ENCODE measurements at places on chromosomes 2 and 18. TPM values are rescaled to one million over a fixed set of nuclear protein-coding genes. Genes with fewer than 3 reads are reported as not detected.

KCNG2 gene
- 0.16 TPM for polyA plus RNA-seq

DNAH7 gene
- polyA plus RNA-seq = 0.13 TPM

TUBB8B gene
- polyA plus RNA-seq = not detected

AKAIN1 gene
- polyA plus RNA-seq = not detected

SLC4A5 gene
- 1.2 TPM for polyA plus RNA-seq

PTPN4 gene
- polyA plus RNA-seq = 18.0 TPM

EPB41L5 gene
- 8.8 TPM for polyA plus RNA-seq

LYPD6B gene
- 5.8 TPM for polyA plus RNA-seq

RTKN gene
- polyA plus RNA-seq = 4.3 TPM

DNA sequence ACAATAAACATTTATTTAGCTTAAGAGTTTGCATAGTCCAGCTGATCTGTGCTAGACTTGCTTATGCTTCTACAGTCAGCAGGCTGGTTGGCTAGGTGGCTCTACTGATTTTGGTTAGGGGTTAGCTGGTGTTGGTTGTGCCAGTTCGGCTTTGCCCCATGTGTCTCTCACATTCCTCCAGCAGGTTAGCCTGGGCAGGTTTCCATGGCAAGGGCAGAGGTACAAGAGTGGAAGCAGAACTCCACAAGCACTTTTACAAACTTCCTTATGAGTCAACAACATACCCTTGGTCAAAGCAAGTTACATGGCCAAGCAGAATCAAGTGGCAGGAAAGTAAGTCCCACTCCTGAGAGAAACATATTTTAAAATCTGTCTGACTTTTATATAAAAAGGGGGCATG lies 82.3 kb downstream of the SS18 start:
- H3K4me3 ChIP-seq = no peak overlapping the region
- H3K27me3 ChIP-seq = no peaks in the 10 kb centered on the region
- DNase-seq = no peak
- H3K27ac ChIP-seq = no peak overlapping the region
- no peaks in the 10 kb centered on the region for H3K36me3 ChIP-seq

DNA sequence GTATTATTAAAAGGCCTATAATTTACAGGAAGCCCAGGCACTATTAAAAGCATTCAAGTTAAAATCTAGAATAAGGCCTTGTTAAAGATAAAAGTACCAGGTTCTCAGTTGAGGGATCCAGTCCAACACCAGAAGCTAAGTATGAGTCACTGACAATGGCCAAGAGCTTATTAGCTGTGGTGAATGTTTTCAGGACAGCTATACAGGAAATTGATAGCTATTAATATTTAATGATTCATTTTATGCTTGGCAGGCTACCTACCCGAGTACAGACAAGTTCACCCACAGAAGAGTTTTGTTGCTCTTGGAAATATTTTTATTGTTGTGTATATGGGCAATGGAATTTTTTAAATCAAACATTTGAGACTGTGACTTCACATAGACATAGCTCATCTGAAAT lies 729.6 kb upstream of the ZNF804A start:
- no peak overlapping the region for H3K27ac ChIP-seq
- no peaks in the 10 kb centered on the region for H3K27me3 ChIP-seq
- no peaks in the 10 kb centered on the region for H3K36me3 ChIP-seq
- H3K4me3 ChIP-seq = no peak overlapping the region
- no peaks in the 10 kb centered on the region for H3K4me1 ChIP-seq
- no peak for DNase-seq

- no peaks in the 10 kb centered on the region for H3K36me3 ChIP-seq
- DNase-seq = no peak
- H3K4me1 ChIP-seq = no peaks in the 10 kb centered on the region
- H3K27me3 ChIP-seq = no peaks in the 10 kb centered on the region
- no peak overlapping the region for H3K4me3 ChIP-seq
Measured at GRCh38 chr2:70698847-70699246, 69.2 kb downstream of the ADD2 start.

DNA sequence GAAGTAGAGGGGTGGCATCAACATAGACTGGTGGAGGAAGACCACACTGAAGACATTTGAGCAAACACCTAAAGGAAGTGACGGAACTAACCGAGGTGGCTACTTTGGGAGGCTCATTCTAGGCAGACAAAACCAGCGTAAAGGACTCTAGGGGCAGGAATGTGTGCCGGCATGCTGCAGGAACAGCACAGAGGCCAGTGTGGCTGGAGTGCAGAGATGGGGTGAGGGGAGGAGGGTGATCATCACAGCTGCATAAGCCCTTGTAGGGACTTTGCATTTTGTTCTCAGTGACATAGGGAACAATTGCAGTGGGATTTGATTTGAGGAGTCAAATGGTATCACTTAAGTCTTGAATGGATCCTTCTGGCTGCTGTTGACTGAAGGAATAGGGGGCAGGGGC lies 253.5 kb downstream of the NCKAP5 start:
- no peak overlapping the region for H3K27ac ChIP-seq
- H3K27me3 ChIP-seq = no peaks in the 10 kb centered on the region
- H3K4me3 ChIP-seq = no peak overlapping the region

GRCh38 chr18:3495691-3496430 lies 45.9 kb downstream of the TGIF1 start:
- H3K27ac ChIP-seq = no peak overlapping the region
- H3K4me1 ChIP-seq = no peaks in the 10 kb centered on the region
- H3K4me3 ChIP-seq = no peak overlapping the region
- DNase-seq = no peak
- H3K36me3 ChIP-seq = no peaks in the 10 kb centered on the region

GRCh38 chr2:224793946-224794345 lies 77.8 kb upstream of the CCDC195 start:
- H3K4me1 ChIP-seq = no peaks in the 10 kb centered on the region
- no peak overlapping the region for H3K27ac ChIP-seq
- peaks cover 6% of the 10 kb centered on the region for H3K36me3 ChIP-seq
- no peaks in the 10 kb centered on the region for H3K27me3 ChIP-seq

- H3K27ac ChIP-seq = no peak overlapping the region
- no peak overlapping the region for H3K4me3 ChIP-seq
- H3K4me1 ChIP-seq = no peaks in the 10 kb centered on the region
- no peaks in the 10 kb centered on the region for H3K36me3 ChIP-seq
- H3K27me3 ChIP-seq = no peaks in the 10 kb centered on the region
- DNase-seq = peak; percentile 4
Measured at GRCh38 chr18:40935423-40935822, 1019.6 kb upstream of the PIK3C3 start.

GRCh38 chr2:239538357-239539052 lies 137.7 kb upstream of the HDAC4 start:
- no peaks in the 10 kb centered on the region for H3K4me1 ChIP-seq
- H3K4me3 ChIP-seq = no peak overlapping the region
- H3K27ac ChIP-seq = no peak overlapping the region
- H3K36me3 ChIP-seq = no peaks in the 10 kb centered on the region
- no peak for DNase-seq

DNA sequence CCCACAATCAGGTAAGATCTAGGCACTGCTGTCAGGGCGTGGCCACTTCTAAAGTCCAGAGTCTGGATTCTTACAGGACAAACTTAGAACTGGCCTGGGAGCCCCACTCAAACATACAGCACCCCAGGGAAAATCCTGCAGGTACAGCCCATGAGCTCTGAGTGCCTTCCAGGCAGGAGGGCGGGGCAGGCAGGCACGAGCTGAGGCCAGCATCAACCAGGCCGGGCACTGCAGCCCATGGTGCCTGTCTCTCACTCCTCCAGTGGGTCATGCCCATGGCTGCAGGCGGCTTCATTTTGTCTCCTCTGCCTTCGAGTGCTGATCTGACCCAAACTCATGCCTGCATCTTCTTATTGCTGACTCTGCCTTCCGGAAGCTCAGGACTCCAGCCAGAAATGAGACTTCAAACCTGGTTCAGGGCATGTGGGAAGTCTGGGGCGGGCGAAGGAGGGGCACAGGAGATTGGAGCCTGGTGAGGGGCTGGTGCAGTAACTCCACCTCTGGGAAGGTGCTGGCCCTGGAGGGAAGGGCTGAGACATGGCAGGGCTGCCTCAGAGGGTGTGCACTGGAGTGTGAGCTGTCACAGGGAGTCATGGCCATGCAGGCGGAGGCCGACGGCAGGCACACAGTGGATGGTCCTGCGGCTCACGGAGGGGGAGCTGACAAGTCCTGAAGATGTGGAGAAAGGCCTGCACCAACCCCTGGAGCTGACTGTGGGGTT lies 40.5 kb downstream of the HS6ST1 start:
- H3K36me3 ChIP-seq = peaks cover 2% of the 10 kb centered on the region
- H3K4me1 ChIP-seq = no peaks in the 10 kb centered on the region
- no peaks in the 10 kb centered on the region for H3K27me3 ChIP-seq
- no peak overlapping the region for H3K4me3 ChIP-seq

DNA sequence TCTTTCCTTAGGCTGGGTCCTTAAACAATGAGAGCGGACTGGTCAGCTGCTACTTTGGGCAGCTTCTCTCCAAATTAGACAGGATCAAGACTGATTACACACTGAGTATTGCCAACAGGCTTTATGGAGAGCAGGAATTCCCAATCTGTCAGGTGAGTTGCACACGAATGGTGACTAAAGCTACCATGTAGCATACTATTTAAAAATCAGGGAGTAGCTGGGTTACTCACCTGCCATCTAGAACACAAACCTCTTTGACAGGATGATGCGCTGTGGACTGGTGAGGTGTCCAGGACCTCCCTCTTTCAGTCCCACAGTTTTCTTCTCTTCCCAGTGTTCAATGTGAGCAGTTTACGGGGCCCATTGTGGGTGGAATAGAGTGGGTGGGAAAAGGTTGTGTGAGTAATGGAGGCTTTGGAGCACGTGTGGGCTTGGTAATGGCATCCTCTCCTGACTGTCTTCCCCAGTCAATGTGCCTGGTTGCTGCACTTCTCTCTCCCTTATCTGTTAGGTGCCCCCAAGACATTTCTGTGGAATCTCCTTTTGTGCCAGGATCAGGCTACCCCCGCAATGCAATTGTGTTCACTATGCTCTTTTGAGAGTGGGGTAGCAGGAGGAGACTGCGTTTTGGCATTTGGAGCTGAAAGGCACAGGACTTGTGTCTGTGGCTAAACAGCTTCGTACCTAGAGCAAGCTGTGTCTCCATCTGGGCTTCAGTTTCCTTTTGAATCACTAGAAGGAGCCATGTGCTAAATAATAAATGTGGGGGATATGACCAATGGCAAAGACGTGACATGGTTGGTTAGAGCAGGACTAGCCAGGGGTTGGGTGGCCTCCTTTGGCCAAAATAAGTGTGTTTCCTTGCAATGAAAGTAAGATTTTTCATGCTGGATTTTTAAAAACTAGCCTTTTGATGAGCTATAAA lies 17.7 kb downstream of the SERPINB12 start:
- H3K4me3 ChIP-seq = no peak overlapping the region
- no peak for DNase-seq
- no peaks in the 10 kb centered on the region for H3K36me3 ChIP-seq
- no peak overlapping the region for H3K27ac ChIP-seq
- no peaks in the 10 kb centered on the region for H3K27me3 ChIP-seq

GRCh38 chr2:20378891-20379519 lies 28.4 kb upstream of the PUM2 start:
- no peaks in the 10 kb centered on the region for H3K36me3 ChIP-seq
- no peaks in the 10 kb centered on the region for H3K27me3 ChIP-seq
- no peak overlapping the region for H3K4me3 ChIP-seq
- no peaks in the 10 kb centered on the region for H3K4me1 ChIP-seq
- no peak for DNase-seq

DNA sequence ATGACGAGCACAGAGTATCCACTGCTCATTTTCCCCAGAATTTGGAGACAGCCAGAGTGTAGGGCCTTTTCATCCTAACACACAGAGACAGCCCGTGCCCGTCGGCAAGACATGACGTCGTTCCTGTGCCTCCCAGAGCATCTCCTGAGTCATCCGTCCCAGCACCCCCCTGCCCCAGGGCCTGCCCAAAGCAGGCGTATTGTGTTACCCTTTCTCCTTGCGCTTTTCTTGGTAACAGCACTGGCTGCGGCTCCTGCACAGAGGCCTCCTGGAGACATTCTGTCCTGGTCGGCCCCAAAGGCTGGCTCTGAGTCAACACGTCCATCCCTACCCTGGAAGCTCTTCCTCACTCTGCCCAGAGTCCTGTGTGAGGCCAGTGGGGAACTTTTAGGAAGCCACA lies 217.1 kb downstream of the KLHL29 start:
- DNase-seq = no peak
- H3K4me1 ChIP-seq = no peaks in the 10 kb centered on the region
- H3K27ac ChIP-seq = no peak overlapping the region

GRCh38 chr18:1513519-1513918 lies 608.8 kb downstream of the ADCYAP1 start:
- H3K4me1 ChIP-seq = no peaks in the 10 kb centered on the region
- H3K27ac ChIP-seq = no peak overlapping the region
- H3K4me3 ChIP-seq = no peak overlapping the region
- H3K36me3 ChIP-seq = no peaks in the 10 kb centered on the region
- no peaks in the 10 kb centered on the region for H3K27me3 ChIP-seq

- H3K36me3 ChIP-seq = no peaks in the 10 kb centered on the region
- no peaks in the 10 kb centered on the region for H3K27me3 ChIP-seq
- H3K4me1 ChIP-seq = no peaks in the 10 kb centered on the region
- no peak overlapping the region for H3K4me3 ChIP-seq
- no peak for DNase-seq
Measured at GRCh38 chr18:72652990-72653593, 109.0 kb upstream of the CBLN2 start.

DNA sequence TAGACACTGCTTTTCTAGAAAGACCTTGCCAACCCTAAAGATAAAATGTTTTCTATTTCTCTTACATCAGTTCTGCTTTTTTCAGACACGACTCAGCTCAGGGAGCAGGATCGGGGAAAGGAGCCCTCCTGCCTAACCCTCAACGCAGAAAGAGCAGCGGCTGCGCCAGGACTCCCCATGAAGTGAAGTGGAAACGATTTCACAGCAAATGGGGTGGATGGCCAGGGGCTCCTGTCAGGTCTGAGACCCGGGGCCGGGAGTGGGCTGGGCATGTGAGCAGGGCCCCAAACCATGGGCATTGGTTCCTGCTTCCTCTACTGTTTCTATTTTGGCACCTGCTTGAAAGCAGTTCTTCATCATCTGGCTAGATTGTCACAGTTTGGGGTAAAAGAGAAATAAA lies 89.4 kb upstream of the PXDN start:
- H3K4me3 ChIP-seq = no peak overlapping the region
- H3K27ac ChIP-seq = no peak overlapping the region
- H3K36me3 ChIP-seq = no peaks in the 10 kb centered on the region
- H3K4me1 ChIP-seq = no peaks in the 10 kb centered on the region

- H3K4me3 ChIP-seq = no peak overlapping the region
- H3K36me3 ChIP-seq = no peaks in the 10 kb centered on the region
- H3K4me1 ChIP-seq = no peaks in the 10 kb centered on the region
- no peak for DNase-seq
- no peaks in the 10 kb centered on the region for H3K27me3 ChIP-seq
Measured at GRCh38 chr18:13441736-13442135, 223.2 kb downstream of the LDLRAD4 start.

- H3K4me1 ChIP-seq = peaks cover 35% of the 10 kb centered on the region
- no peak overlapping the region for H3K27ac ChIP-seq
- no peaks in the 10 kb centered on the region for H3K36me3 ChIP-seq
- DNase-seq = no peak
Measured at GRCh38 chr2:239257511-239257937, 143.3 kb downstream of the HDAC4 start.

- H3K36me3 ChIP-seq = no peaks in the 10 kb centered on the region
- H3K4me1 ChIP-seq = peaks cover 22% of the 10 kb centered on the region
- peak overlapping the region; percentile 10 for H3K4me3 ChIP-seq
- no peak for DNase-seq
- H3K27me3 ChIP-seq = peaks cover 6% of the 10 kb centered on the region
Measured at GRCh38 chr18:26545335-26546123, 2.8 kb downstream of the KCTD1 start.
